ENCODE measurements at places on chromosomes 13 and 19. TPM values are rescaled to one million over a fixed set of nuclear protein-coding genes. Genes with fewer than 3 reads are reported as not detected.

LMO7 gene
- 5.9 TPM for total RNA-seq

C1QTNF9B gene
- not detected for total RNA-seq

IL4I1 gene
- 0.13 TPM for total RNA-seq

FGF22 gene
- total RNA-seq = 0.24 TPM

FAM216B gene
- total RNA-seq = not detected

ALKBH6 gene
- total RNA-seq = 11.9 TPM

DNA sequence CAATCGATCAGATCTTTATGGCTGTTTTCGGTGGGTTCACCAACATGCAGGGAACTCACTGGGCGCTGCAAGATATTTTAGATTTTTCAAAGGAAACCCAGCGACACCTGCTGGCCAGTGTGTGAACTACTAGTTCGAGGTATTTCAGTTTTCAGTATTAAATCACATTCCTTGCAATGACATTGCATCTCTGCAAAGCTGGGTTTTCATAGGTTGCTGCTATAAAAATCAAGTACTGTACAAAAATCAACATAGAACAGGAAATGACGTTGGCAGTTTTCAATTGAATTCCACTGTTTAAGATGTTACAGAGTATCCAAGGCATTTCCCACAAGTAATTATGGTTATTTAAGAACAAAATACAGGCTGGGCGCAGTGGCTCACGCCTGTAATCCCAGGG lies 17.6 kb downstream of the LIG1 start:
- DNase-seq = peak; percentile 82

DNA sequence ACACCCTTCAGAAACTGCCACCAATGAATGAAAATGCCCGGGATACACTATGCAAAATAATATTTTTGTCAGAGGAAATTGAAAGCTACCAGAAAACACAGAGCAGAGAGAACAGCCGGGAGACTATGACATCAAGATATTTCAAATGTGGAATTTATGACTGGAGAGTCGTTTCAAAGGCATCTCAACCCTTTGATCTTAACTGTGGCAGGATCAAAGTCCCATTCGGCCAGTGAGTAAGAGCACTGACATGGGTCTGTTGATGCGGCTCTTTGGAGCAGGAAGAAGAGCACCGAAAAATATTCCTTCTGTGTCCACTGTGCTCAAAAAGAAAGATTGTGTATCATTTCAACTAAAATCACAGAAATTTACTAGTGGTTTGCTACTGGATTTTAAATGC lies 201.9 kb downstream of the RFC3 start:
- no peak for DNase-seq

DNA sequence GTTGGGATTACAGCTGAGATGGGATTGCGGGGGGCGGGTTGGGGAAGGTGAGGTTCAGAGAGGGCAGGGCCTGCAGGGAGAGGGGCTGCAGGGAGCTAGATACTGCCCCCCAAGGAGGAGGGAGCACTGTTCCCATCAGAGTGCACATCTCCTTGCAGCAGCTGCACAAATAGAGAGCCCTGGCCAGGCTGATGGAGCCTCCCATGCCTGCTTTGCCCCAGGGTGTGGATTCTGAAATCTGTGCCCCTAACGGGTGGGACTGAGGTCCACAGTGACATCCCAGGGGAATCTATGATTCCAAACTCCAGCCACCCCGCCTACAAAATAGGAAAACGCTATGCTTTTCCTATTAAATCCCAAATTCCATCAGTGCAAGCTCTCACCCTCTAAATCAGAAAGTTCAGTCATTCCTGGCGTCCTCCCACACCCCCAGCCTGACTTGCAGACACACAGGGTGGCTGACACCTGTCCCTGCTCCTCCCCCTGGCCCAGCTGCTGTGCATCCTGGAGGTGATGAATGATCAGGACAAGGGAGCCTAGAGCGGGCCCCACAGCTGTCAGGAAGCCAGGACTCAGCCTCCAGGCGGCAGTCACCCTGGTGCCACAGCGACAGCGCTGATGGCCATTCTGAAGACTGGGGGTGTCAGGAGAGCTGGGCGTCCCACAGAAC lies 6.3 kb upstream of the CEACAM21 start:
- DNase-seq = no peak

DNA sequence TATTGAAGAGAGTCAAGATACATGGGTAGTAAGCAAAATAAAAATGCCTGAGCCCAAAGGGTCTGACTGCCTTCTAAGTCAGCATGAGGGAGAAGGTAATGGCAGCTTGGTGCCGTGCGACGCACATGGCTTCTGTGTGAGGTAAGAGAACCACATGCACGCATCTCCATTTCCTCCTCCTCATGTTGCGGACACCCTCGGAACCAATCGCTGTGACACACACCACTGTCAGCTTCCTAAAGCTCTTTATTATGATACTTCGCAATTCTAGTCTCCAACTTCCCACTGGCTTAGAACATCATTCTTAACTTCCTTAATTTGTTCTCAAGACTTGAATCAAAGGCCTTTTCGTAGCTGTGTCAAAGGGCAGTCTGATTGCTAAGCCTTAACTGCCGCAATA lies 170.1 kb downstream of the OXGR1 start:
- DNase-seq = no peak

- no peak for DNase-seq
These were observed 298.1 kb downstream of the FOXO1 start for GRCh38 chr13:40368127-40368891.

GRCh38 chr13:110004814-110005213 lies 218.4 kb upstream of the IRS2 start:
- no peak for DNase-seq

DNA sequence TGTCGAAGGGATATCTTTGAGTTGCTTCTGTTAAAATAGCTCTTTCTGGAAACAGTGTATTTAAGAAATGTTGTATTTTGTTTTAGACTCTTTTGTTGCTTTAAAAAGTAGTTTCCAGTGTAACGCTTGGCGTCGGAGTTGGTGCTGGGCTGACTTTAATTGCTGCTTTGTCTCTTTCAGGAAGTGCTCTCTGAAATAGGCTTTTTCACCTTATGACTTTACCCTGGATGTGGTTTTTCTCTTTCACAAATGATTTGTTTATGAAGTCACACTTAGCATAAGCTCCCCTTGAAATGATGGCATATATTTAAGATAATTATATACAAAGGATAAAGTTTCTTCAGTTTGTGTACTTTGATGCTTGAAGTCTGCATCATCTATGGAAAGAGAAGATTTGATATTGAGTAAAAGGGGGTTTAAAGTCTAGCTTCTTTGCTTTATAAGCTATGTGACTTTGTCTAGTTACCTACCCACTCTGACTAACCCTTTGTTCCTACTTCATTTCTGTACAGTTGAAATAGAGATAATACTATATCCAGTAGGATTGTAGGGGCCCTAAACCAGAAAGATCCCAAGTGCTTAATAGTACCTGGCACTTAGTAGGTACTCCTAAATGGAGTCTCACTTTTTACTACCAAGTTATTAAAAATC lies at the start of gene GPR18:
Gene GPR18, minus strand, starts transcription at position 170 of the 651 bp plus-strand sequence. CDS start 2,507 bp downstream, outside the sequence.
- peak; percentile 41 for DNase-seq

DNA sequence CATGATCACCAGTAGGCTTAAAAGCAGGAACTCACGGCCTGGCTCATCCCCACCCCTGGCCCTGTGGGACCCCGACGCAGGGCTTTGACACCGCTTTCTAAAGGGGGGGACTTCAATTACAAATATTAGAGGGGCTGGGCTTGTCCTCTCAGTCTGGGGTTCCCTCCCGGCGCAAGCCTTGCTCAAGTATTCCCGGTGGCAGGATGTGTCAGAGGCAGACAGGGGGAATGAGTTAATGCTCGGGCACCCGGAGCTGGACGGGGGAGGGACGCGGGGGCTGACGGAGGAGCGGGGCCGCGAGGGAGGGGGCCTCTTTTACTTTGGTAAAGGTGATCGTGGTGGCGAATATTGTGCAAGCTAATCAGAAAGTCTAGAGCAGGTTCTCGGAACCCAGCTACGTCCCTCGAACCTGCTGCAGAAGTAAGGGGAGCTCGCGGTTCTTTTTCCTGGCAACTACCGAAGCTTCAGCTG lies 1.1 kb downstream of the FGF14 start:
- DNase-seq = no peak

- no peak for DNase-seq
These were observed 3.7 kb downstream of the ITM2B start for GRCh38 chr13:48236528-48237353.

GRCh38 chr13:97567510-97568243 lies 133.7 kb downstream of the RAP2A start:
- no peak for DNase-seq
